A172 (cell line): ENCODE measurements at places on chromosomes 6 and 20. TPM values are rescaled to one million over a fixed set of nuclear protein-coding genes. Genes with fewer than 3 reads are reported as not detected.

- DNase-seq, result peak; percentile 94
Observed at GRCh38 chr20:11901127-11901526, 16.6 kb upstream of the BTBD3 start.

DNA sequence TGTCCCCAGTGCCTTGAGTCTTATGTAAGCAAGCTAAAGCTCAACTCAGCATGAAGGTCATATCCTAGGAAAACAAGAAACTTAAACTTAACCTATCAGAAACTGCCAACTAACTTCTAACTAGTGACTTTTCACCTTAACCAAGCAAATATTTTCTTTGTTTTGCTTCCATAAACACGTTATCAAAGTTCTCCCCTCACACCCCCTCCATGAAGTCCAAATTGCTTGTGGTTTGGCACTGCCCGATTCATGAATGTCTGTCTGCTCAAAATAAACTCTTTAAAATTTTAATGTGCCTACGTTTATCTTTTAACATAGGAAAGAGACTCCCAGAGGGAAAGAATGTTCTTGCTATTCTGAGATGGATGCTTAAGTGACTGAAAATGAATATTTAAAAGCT is 34.9 kb downstream of the GSTA2 start:
- no peak for DNase-seq

The LINC00237 gene
- not detected in 2 replicates for total RNA-seq

DNA sequence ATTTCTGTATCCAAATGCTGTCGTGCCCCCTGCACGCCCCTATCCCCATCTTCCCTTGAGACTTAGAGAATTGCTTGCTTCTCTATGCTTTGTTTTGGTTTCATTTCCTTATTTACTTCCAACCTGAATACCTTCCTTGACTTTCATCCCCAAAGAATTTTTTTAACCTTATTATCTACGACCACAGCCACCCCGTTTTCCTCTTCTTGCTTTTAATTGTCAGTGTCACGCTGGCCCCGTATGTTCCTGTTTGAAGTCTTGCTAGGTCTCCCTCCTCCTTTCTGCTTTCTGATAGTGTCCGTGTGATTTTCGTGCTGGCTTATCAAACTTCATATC is 40.1 kb downstream of the RNF217 start:
- DNase-seq, result no peak

The EMILIN3 gene
- total RNA-seq, result not detected in 2 replicates

DNA sequence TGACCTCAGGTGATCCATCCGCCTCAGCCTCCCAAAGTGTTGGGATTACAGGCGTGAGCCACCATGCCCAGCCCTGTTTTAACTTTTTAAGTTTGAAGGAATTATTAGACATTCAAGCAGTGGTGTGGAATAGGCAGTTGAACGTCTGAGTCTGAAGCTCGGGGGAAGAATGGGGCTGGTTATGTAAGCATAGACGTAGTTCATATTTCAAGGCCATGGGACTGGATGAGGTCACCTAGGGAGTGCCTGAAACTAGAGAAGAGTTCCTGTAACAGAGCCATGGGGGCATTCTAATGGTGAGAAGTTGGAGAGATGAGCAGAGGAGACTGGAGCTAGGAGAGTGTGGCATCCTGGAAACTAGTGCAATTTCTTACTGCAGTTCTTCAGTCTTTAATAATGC is 6.4 kb downstream of the CDKAL1 start:
- DNase-seq, result no peak

DNA sequence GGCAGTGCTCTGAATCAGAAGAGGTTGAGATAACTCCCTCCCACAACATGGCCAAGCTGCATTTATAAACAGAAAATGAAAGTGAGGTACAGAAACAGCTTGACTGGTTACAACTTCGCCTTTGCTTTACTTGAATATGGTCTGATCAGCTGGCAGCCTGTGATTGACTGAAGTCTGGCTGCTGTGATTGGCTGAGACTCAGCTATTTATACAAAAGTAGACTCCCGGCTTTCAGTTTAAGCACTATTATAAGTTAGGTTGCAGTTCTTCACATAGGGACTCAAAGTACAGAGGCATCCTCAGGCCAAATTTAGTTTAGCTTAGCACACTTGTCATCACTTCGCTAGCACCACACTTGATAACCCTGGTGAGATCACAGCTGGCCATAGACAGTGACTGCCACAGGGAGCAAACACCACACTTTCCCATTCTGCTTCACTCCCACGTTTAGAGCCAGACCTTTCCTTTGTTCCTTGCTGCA is 362.6 kb downstream of the EPM2A start:
- DNase-seq, result peak; percentile 69

- no peak for DNase-seq
Observed at GRCh38 chr6:169980826-169981450, 229.5 kb downstream of the ERMARD start.

The MEI4 gene
- not detected in 2 replicates for total RNA-seq

GRCh38 chr6:79895382-79896074 is 51.8 kb downstream of the ELOVL4 start:
- DNase-seq, result no peak

DNA sequence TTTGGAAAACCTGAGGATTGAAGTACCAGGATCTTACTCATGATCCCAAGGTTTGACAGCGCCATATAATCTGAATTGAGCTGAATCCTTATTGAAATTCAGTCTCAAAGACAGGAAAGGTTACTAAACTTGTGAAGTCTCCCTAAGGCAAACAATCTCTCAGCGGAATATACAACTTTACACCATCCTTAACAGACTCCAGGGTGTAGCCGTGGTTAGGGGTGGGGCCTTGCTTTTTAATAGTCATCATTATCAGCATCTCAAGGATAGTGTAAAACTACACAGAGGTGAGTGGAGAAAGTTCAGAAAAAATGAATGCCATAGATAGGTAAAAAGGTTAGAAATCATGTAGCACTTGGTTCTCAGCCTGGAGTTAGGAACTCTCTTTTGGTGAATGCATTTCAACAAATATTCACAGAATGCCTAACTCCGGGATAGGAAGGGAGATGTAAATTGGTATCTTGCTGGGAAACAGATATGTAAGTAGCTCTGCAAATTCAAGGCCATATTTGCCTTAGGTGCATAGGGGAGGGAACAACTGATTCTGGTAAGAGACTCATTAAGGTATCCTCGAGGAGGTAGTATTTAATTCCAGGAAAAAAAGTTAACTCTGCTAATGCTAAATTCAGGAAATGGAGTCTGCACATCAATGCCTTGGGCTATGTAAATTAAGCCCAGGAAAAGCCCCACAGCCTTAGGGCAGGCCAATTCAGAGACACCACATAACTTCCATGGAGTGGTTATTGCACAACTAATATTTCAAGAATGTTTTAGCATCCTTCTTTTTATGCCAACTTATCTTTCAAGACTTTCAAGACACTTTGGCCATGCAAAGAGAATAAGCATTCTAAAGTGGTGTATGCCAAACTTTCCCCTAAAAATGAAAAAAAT is 61.6 kb downstream of the SNAP25 start:
- no peak for DNase-seq

The KIF6 gene
- 0.26 TPM in 2 replicates for total RNA-seq

DNA sequence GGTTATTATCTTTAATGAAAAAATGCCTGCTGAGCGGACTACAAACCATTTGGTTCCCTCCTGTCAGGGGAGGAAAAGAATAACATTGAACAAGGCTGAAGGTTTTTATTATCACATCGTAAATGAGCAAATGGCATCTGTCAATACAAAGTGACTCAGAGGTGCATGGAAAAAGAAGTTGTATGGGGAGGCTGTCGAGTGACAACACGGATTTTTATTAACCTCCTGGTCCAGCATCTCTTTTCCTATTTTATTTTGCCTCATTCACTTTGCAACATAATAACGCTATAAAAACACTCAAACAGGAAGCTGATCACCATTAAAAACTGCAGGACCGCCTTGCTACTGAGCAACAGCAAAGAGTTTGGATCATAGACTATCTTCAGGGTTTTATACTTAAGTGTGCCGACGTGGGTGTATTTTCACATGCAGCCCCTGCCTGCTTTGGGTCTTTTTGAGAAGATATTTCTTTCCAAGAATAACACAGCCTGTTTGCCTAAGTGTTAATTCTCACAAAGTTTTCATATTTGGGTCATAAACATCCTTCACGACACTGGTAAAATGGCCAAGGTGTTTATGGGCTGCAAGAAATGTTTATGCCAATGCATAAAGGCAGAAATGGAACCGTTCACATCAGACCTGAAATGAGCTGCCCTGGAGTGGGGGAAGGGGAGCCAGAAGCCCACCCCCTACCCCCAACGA is 132.1 kb upstream of the SALL4 start:
- no peak for DNase-seq

DNA sequence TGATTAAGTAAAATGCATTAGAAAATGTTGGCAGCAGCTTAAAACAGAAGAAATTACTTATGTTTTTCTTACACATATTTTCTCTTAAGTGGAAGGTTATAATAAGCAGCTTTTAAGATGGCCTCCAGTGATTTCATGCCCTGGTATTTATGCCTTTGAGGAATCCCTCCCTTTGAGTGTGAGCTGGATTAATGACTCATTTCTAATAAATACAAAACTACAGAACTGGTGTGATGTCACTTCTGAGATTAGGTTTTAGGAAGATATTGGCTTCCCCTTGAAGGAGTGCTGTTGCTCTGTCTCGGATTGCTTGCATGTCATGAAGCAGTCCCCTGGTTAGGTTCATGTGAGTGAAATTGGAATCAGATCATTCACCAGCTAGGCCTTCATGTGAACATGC is 143.2 kb upstream of the EPHA7 start:
- peak; percentile 16 for DNase-seq

The DUSP15 gene
- total RNA-seq, result 2.4 and 2.5 TPM in 2 replicates

The HM13 gene
- 58.2 and 67.9 TPM in 2 replicates for total RNA-seq

DNA sequence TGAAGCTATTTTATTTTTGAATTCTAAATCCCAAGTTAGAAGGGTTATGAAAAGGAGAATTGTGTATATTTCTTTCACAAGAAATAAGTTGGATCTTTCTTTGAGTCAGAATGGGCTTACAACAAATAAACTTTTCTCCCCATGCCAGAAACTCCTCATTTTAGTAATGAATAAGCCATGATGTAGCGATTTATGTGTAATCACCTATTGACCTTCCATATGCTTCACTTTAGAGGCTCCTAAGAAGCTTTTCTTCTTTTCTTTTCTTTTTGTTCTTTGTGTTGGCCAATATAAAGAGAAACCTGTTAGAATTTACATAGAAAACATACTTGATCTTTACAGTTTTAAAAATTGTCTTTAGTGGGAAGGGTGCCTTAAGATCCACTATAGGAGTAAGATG is 370.2 kb downstream of the UTRN start:
- DNase-seq, result no peak

DNA sequence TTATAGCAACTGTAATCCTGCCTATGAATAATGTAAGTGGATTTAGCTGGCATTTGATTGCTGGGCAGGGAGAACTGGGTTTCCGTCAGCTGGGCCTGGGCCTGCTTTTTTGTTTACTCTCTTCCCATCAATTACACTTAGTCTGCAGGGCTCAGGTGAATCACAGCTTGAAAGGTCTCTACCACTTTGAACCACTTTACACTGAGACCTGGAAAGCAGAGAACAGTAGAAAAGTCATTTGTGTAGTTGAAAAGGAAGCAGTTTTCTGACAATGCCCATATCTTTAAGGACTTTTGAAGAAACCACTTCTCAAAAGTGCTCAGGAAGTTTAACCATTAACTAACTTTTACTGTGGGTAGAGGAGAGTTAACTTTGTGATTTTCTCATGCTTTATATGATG is 315.4 kb upstream of the SASH1 start:
- DNase-seq, result no peak

DNA sequence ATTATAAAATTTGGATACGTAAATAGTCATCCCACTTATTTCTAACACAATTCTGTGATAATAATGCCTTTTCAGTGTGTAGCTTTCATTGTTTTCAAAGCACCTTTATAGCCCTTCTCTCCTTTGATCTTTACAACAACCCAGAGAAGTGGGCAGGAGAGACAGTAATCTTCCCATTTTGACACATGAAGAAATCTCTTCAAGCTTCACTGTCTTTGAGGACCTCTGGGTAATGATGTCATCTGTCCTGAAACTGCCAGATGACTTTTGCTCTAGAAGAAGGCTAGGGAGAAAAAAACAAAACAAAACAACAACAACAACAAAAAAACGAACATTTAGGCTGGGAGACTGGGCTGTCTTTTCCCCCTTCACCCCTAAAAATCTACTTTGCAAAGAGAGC is 203.0 kb downstream of the KCNQ5 start:
- no peak for DNase-seq

The SLC25A27 gene
- 0.02 and 2.9 TPM in 2 replicates for total RNA-seq

DNA sequence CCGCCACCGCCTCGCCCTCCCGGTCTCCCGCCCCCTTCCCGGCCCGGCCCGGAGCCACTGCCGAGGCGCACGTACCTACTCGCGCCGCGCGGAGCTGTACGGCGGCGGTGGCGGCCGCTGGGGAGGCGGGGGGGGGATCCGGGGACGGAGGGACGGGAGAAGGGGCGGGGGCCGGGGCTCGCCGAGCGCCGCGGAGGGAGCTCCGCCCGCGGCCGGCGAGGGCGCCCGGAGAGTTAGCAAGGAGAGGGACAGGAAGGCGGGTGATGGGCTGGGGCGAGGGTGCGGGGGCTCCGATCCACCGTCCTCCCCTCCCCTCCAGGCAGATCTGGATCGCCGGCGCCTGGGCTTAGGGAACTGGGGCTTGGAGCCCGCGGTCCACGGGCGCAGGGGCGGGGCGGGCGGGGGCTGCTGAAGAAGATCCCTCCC is 548 bp upstream of the TMEM74B start:
- DNase-seq, result no peak

- DNase-seq, result no peak
Observed at GRCh38 chr6:50198245-50198644, 148.5 kb upstream of the DEFB112 start.

GRCh38 chr20:37326666-37327065 is 19.3 kb upstream of the SRC start:
- DNase-seq, result no peak

DNA sequence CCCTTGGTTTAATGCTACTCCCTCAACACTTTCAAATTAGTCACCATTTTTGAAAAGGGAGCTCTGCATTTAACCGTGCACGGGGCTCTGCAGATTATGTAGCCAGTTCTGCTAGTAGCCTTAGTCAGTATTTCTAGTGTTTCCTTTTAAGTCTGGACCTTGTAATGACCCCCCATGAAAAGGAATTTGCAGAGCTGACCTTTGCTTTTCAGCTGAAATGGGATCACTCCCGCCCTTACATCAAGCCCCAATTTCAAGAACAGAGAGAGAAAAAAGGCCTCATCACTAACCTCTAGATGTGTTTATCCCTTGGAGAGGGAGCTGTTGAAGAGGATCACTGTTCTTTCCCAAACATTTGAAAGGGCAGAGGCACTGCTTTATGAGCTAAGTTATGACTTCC is 490.7 kb upstream of the BTBD3 start:
- no peak for DNase-seq

The COL12A1 gene
- 9.0 and 11.1 TPM in 2 replicates for total RNA-seq

The HMGCLL1 gene
- total RNA-seq, result not detected in 2 replicates
